ENCODE measurements at places on chromosomes 11 and 22. TPM values are rescaled to one million over a fixed set of nuclear protein-coding genes. Genes with fewer than 3 reads are reported as not detected.

Gene ASPHD2
- total RNA-seq: 8.5 TPM

Gene OR8G1
- not detected for total RNA-seq

Gene WNT7B
- total RNA-seq: 0.09 TPM

Gene KRTAP5-9
- not detected for total RNA-seq

Gene SLN
- total RNA-seq: not detected

Gene MAPK12
- 31.3 TPM for total RNA-seq

Gene TMEM132A
- total RNA-seq: 95.5 TPM

Gene TMEM191B
- total RNA-seq: 4.7 TPM

Gene CHCHD10
- total RNA-seq: 47.5 TPM

Gene ANKK1
- 0.20 TPM for total RNA-seq

Gene SPTBN2
- 80.4 TPM for total RNA-seq

Gene MS4A6A
- total RNA-seq: not detected

DNA sequence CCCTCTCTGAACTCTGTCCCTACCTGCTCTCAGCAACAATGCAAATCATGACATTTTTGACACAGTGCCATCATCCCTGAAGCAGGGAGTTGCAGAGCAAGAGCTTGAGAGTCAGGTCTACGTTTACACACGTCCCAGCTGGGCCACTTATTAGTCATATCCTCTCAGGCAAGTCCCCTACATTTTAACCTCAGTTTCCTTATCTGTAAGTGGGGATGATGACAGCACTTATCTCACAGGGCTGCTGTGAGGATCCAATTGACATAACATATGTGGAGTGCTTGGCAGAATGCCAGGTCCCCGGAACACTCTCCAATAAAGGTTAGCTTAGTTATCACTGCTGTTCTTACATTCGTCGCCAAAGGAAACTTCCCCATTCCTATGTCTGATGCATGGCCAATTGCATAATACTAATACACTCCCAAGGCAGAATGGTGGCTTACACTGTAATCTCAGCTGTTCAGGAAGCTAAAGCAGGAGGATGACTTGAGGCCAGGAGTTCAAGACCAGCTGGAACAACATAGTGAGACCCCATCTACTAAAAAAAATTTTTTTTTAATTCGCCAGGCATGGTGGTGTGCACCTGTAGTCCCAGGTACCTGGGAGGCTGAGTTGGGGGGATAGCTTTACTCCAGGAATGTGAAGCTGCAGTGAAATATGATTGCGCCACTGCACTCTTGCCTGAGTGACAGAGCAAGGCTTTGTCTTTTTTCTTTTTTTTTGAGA is 16.6 kb downstream of the ASCC2 start:
- DNase-seq: no peak

DNA sequence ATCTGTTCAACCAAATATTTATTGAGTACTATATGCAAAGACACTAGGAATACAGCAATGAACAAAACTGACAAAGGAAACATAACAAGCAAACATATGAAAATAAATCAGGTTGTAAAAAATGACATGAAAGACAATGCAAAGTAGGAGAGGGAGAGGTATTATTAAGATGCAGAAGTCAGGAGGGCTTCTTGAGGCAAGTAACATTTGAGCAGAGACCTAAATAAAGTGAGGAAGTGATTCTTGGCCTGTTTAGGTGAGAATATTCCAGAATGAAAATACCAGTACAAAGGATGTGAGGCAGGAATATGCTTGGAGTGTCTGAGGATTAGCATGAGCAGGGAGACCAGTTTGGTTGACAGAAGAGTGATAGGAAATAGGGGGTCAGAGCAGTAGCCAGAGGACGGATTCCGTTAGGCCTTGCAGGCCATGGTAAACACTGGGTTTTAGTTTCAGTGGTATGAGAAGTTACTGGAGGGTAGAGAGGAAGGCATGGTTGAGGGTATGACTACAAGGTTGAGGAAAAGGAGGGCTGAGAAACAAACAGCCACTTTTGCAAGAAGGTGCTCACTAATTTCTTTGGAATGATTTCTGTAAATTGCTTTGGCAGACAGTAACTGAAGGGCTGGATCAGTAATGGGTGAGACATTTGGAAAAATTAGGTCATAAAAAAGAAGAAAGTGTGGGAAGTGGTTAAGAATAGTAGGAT is 191.9 kb downstream of the SWAP70 start:
- DNase-seq: no peak

- no peak for DNase-seq
Observed at GRCh38 chr11:61795876-61796526, 3.3 kb downstream of the FEN1 start.

GRCh38 chr11:35211952-35212351 is 73.0 kb downstream of the CD44 start:
- DNase-seq: no peak

DNA sequence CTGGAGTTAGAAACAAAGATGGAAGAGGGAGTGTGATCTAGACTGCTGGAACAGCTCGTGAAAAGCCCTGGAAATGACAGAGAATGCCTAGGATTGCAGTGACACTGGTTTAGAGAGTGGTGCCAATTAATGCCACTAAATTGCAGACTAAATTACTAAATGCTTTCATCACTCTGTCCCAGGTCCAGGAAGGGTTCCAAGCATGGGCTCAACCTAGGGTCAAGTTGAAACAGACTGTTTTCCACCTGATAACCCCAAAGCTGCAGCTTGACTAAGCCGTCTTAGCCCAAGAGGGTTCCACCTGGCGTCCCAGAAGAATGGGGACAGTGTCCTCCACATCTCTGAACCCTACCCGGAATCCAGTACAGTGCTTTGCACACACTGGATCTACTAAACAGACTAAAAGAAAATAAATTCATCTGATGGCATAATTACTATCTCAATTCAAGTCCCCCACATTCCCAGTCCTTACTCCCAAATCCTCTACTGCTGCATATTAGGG is 1.1 kb upstream of the CRY2 start:
- DNase-seq: no peak

- no peak for DNase-seq
Observed at GRCh38 chr11:57402188-57403002, 11.9 kb upstream of the PRG2 start.

DNA sequence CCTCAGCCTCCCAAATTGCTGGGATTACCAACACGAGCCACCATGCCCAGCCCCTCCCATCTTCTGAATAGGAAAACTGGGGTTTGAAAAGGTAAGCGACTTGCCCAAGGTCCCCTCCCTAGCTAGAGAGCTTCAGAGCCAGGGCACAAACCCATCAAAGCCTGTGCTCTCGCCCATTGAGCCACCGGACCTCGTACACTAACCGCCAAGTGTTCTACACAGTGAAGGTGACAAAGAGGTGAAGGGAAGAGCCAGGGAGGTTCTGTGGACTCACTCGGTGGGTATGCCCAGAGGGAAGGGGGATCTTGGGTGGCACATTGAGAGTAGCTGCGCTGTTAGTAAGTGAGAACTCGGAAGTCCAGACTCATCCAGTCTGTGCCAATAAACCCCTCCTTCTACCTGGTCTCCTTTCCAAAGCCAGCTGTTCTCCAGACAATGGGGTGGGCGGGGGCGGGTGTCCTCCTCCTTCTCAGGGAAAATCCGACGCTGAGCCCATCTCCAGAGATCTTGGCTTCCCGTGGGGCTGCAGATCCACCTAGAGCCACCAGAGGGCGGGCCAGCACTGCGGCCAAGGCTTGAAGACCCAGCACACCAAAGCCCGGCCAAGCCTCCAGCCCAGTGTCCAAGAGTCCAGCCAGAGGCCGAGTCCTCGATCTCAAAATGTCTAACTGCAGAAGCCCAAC is 3.2 kb upstream of the RTN4RL2 start:
- DNase-seq: peak; percentile 90

- DNase-seq: no peak
Observed at GRCh38 chr11:72759468-72759985, 7.3 kb upstream of the ARAP1 start.

DNA sequence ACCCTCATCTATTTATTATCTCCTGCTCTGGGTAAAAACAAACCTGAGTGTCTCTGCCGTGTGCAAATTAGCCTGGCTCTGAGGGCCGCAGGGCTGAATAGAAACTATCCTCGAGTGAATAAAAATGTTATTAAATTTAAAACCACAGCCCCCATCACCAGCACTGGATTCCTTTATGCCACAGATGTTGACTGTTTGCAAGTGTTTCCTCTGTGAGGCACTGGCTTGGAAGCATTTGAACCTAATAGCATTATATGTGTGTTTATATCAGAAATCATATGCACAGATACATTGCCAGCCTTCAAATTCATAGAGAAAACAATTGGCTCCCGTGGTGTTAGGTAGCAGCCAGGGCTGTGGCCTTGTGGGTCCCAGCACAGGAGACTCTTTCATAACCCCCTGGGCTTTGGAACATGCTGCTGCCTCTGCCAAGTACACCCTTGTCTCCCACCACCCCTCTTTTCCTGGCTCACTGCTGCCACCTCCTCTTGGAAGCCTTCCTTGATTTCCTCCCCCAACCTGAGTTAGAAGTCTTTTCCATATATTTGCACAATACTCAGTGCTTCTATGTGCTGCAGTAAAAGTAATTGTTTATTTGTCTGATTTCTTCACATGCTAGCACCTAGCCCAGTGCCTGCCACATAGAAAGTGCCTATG is 294.4 kb downstream of the DDX10 start:
- DNase-seq: no peak

DNA sequence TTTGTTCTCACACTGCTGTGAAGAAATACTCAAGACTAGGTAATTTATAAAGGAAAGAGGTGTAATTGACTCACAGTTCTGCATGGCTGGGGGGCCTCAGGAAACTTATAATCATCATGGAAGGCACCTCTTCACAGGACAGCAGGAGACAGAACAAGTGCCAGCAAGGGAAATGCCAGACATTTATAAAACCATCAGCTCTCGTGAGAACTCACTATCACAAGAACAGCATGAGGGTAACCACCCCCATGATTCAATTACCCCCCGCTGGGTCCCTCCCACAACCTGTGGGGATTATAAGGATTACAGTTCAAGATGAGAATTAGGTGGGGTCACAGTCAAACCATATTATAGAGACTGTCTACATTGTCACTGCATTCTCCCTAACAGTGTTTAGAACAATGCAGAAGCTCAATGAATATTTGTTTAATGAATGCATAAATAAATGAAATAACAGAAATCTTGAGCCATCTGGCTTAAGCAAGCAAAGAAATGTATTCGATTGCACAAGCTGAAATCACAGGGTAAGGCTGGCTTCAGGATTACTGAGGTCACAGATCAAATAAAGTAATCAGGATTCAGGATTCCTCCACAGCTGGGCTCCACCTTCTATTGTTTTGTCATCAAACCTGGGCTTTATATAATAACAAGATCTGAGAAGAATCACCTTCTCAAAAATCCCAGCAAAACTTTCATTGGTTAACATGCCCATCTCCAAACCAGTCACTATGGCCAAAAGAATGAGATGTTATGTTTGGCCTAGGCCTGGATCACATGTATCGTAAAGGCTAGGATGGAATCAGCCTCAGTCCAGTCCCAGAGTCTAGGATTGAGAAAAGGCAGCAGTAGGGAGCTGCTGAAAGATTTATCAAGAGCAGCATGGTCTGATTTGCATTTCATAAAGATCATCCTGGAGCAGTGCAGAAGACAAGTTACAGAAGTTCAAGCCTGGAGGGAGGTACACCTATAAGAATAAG is 137.8 kb upstream of the UBASH3B start:
- no peak for DNase-seq

- no peak for DNase-seq
Observed at GRCh38 chr22:35981900-35982299, 46.7 kb downstream of the RBFOX2 start.

DNA sequence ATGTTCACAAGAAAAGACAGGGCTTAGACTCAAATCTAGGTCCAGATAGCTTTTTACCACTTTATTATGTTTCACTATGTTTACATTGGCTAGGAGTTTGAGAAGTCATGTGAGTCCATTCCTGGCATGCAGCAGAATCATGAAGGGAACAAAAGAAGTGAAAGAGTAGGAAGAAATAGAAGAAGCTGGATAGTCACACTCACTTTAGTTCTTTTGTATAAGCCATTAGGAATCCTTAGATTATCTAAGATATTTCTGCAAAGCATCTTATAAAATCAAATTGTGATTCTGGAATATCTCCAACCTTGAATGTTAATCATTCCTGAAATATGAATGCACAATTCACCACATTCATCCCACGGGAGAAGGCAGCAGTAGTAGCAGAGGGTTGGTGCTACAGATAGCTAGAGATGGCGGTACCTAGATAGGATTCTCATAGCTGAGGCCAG is 31.9 kb downstream of the MAML2 start:
- no peak for DNase-seq

DNA sequence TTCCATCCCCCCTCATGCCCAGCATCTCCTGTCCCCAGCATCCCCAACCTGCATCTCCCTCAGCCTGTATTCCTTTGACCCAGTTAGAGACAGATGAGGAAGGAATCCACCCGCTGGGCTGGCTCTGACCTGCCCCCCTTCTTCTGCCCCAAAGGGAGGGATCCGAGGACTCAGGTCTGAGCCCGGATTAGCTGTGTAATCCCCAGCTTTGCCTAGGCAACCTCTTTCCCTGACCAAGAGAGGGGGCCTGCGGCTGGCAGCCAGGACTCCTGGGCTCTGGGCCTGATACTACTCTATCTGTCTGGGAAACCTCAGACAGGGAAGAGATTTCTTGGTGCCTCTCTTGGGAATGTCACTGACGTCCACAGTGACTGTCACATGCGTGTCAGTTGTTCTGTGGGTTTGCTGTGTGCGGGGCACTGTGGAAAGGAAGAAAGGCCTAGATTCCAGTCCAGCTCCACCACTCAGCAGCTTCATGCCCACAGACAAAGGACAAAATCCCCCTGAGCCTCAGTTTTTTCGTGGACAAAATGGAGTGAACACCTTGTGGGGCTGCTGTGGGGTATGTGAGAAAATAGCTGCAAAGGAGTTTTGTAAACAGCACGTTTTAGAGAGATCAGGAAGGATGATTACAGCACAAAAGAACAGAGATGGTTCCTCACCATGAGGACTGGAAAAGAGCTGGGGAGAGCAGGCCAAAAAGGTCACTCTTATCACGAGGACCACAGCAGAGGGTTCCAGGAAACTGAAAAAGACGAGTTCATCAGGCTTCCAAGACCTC is 1.3 kb upstream of the NDUFV1 start:
- DNase-seq: no peak

- no peak for DNase-seq
Observed at GRCh38 chr11:119810478-119811232, 81.7 kb upstream of the NECTIN1 start.

GRCh38 chr11:134950692-134951304 is 538.8 kb upstream of the B3GAT1 start:
- DNase-seq: no peak

DNA sequence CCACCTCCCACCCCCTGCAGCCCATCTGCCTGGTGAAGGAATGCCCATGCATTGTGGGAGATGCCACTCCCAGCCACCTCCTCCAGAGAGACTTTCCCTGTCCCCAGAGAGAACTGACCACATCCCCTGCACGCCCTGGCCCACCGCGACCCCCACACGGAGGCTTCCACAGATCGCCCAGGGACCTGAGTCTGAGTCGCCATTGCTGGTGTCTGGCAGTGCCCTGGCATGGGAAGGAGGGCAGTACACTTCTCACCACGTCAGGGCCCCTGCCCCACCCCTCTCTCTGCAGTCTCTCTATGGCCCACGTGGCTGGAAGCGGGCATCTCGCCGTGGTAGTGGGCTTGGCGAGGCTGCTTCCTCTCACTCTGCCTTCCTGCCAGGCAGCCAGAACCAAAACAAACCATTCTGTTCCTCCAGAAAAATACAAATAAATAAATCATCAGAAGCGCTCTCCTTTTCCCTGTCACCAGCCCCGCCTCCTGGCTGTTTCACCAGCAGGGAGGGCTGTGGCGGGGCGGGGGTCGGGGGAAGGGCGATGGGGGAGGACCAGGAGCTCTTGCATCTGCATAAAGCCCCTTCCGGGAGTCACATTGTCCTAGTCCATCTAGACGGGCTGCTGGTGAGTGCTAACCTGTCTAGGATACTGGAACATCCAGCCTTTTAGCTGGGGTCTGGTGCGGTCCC is 20.9 kb downstream of the SHISAL1 start:
- peak; percentile 79 for DNase-seq

Measured in H9 (cell line).